ENCODE measurements at places on chromosomes 12 and 14. TPM values are rescaled to one million over a fixed set of nuclear protein-coding genes. Genes with fewer than 3 reads are reported as not detected.

The B3GNT4 gene
- polyA plus RNA-seq, result 4.5 TPM

The MAGOHB gene
- polyA plus RNA-seq, result 36.4 TPM

The NAV3 gene
- 10.7 TPM for polyA plus RNA-seq

The PLXNC1 gene
- 7.1 TPM for polyA plus RNA-seq

The KRT7 gene
- polyA plus RNA-seq, result 62.3 TPM

The PLA2G1B gene
- polyA plus RNA-seq, result 0.41 TPM

The RTN1 gene
- 4.3 TPM for polyA plus RNA-seq

The KRT81 gene
- 0.11 TPM for polyA plus RNA-seq

The LBHD2 gene
- not detected for polyA plus RNA-seq

DNA sequence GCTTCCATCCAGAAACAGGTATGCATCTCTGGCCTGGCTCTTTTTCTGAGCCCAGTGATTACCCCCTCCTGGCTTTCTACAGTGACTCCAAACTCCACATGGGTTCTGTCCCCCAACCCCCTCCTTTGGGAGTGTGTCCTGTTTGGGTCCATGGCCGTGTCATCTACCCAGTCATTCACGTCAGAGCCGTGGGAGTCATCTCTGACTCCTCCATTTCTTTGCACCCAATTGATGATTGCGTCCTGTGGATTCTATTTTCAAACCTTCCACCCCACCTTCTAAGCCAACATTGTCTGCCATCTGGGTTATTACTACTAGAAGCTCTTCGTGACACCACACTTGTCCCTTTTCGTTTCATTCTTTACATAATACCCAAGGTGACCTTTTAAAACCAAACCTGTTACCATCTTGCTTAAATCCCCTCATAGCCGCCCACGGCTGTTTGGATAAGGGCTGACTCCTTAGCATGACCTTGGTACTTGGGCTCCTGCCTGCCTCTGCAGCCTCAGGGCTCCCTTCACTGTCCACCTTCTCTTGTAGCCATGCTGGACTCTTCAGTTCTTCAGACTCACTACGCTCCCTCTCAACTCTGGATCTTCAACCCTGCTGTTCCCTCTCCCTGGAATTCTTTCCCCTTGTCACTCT, 38.1 kb upstream of the NT5DC3 start:
- DNase-seq, result no peak

DNA sequence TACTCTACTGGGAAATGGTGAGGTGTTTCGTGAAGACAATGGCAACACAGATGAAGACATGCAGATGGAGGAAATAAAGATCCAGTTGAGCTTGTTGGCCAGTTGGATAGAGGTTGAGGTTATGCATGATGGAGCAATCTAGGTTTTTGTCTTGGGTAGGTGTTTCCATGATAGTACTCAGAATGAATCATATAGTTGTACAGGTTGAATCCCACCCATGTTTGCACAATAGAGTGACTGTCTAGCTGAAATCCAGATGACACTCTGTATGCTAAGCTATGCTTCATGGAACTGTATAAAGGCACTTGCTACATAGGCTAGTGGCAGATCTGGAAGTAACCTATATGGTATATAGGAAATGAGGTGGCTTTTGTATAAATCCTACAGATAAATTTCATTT, 264.9 kb downstream of the NAV3 start:
- no peak for DNase-seq

DNA sequence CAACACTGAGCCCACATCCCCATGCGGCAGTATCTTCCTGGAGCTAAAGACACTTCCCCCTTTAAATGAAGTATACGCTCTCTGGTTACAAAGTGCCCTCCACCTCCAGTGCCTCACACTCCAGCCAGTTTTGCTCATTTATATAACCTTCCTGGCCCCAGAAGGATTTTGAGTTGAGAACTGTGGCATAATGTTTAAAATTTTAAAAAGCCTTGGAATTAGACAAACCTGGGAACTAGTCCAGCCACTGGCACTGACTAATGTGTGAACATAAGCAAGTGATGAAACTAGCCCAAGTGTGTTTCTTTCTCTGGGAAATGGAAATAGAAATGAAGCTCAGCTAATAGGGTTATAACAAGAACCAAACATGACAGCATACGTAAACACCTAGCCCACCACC, 723.7 kb upstream of the USP15 start:
- DNase-seq, result no peak

DNA sequence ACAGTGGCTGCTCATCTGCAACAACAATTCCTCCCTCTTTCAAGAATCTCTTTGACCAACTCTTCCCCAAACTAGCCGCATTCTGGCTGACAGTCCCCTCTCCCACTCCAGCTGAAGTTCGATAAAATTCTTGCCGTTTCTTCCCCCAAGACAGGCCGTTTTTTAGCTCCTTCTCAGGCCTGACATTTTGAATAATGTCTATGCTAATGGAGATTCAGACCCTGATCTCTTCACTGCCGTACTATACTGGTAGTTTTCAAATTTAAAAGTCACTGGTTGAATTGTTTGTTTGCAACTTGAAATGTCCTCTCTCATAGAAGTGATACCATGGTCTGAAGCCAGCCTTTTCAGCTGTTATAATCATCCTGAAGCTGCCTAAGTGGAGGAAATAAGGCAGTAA, 65.9 kb upstream of the AMN1 start:
- no peak for DNase-seq

- peak; percentile 31 for DNase-seq
These were observed 5.2 kb downstream of the PPM1A start for GRCh38 chr14:60254176-60254575.

GRCh38 chr12:7605900-7606465, 59.7 kb downstream of the APOBEC1 start:
- no peak for DNase-seq

DNA sequence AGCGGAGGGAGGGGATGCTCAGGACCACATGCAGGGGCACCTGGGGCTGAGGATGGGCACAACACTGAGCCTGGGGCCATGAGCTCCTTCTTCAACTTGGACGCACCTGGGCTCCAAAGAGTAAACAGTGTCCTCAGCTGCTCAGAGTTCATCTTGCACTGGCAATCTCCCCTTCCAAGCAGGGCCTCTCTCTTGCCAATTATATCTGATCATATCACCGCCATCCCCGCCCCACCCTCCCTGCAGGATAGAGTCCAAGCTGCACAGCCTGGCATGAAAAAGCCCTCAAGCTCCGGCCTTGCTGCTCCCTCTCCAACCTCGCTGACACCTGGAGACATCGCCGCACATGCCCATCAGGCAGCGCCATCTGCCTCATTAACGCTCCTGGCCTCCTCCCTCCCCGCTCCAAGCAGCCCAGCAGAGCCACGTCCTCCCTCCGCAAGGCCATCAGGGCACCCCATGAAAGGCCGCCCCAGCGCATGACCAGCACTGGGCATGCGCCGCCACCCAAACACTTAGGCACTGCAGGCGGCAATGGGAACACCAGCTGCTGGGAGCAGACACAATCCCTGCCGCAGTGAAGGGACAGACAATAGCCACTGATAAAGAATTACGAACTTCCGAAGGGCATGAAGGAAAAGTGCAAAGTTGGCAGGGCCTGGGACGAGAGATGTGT, 88.8 kb downstream of the CHGA start:
- DNase-seq, result no peak

- DNase-seq, result no peak
These were observed 3.3 kb upstream of the CHURC1 start for GRCh38 chr14:64910847-64911495.

DNA sequence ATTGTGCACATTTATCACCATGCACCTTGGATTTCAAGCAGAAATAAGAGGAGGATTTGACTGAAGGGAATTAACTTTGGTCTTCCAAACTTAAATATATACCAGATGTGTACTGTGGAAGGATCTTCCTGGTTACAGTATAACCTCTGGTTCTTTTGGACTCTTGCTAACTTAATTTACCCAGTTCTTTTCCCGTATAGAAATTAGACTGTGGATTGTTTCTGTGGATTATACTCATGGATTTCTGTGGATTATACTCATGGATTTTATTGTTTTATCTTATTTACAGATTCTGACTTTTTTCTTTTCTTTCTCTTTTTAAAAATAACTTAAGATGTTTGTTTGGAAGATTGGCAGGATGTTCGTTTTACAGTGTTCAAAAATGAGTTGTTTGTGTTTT, 215.3 kb downstream of the RAD51B start:
- no peak for DNase-seq

DNA sequence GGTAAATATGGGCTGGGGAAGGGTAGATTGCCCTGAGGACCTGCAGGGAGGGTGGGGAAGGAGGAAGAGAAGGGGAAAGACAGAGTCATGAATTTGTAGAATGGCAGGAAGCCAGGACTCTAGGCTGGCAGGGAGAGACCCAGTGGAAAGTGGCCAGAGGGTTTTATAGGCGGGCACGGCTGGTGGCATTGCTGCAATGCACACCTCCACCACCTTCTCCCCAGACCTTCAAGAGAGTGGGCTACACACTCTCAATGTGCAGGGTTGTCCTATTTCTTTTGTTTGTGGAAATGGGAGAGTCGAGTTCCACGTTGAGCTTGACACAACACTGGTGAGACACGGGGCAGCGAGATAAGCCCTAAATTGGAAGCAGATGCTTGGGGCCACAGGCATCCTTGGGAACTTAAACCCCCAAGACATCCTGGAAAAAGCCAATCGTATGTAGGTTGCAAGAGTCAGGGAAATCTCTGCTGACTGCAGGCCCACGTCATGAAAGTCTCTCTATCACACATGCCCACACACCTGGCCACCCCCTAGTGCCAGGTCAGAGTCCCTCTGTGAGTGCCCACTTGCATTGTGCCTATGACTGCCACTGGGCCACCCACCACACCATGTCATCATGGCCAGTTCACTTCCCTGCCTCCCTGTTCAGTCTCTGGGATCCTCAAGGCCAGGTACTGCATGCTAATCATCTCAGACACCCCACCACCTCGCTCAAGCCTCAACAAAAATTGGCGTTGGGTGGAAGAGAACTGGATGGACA, 38.0 kb upstream of the BDKRB2 start:
- no peak for DNase-seq

DNA sequence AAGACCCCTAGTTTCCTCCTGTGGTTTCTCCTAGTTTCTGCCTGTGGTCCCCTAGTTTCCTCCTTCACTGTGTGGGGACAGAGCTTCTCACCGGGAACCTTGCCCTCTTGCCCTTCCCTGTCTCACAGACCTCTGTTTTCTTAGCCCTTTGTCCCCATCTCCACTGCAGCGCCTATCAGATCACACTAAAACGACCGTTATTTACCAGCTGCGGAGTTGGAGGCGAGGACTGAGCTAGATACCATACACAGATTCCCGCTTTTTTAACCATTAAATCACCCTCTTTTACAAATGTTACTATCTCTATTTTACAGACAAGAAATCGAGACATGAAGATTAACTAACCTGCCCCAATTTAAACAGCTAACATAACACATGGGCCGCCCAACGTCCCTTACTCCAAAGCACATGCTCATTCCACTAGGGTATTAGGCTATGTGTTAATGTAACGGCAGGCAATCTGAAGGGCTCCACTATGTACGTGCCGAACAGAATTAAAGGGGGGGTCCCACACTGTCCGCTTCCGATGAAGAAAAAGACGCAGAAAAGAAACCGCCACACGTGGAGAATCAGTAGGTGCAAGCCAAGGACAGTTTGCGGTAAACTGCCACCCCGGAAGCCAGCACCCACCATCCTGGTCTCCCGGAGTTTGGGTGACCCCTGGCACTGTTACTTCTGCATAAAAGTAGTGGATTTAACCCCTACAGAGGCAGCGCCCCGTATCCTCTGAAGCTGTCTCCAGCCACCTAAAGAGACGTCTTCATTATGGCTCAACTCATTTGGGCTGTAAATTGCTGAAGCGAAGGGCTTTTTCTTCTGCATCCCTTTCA, 1.9 kb upstream of the FKBP4 start:
- DNase-seq, result no peak

DNA sequence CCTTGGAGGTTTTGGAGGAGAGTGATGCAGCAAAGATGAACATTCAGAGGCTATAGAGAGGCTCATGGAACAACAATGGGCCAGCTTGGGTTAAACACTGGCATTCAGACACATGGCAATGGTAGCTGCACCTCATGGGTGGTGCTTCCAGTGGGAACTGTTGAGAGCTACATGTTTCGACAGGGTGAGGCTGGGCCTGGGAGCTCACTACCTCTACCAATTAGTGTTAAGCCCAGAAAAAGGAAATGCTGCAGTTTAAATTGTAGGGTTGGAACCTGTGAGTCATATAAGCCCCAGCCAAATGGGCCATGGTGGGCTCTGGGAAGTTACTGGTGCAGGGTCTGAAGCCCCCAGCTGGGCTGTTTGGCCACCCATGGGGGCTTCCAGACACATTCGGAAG, 279.7 kb downstream of the ZFP36L1 start:
- DNase-seq, result no peak

GRCh38 chr14:80047761-80048160, 163.5 kb downstream of the DIO2 start:
- DNase-seq, result no peak

- DNase-seq, result no peak
These were observed 9.1 kb upstream of the TBX5 start for GRCh38 chr12:114414866-114415524.

DNA sequence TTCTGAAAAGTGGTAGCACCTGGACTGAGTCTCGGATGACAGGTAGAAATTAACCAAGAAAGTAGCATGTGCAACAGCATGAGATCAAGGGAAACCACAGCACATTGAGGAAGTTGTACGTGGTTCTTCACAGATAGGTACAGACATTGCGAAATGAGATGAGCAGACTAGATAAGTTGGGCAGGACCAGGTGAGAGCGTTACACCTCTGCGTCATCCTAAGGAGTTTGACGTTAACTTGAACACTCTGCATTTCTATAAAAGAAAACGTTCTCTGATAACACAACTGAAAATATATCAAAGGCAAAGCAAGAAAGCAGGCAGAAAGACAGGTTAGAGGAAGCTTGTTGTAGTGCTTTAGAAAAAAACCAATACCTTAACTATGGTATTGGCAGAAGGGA, 98.5 kb upstream of the RASSF8 start:
- DNase-seq, result no peak

- no peak for DNase-seq
These were observed 135.7 kb upstream of the SLC16A7 start for GRCh38 chr12:59459966-59460660.

DNA sequence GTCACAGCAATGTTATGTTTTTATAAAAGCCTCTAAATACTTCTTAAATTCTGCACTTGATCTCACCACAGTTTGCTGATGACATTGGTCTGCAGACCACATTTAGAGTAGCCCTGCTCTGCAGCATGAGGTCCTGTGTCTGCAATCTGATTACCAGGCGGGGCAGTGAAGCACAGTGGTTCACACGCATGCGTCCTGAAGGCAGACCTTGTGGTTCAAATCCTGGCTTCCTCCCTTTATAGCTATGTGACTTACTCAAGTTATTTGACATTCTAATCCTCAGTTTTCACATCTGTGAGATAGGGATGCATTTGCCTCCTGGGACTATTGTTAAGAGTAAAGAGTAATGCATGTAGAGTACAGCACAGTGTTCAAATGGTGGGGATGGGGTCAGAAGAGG, 50.3 kb downstream of the BMAL2 start:
- DNase-seq, result no peak

GRCh38 chr12:75257510-75257909, 47.9 kb upstream of the KCNC2 start:
- no peak for DNase-seq
